Esophagus squamous epithelium (tissue), 5 donors: ENCODE measurements at places on chromosomes 2 and 18.

DNA sequence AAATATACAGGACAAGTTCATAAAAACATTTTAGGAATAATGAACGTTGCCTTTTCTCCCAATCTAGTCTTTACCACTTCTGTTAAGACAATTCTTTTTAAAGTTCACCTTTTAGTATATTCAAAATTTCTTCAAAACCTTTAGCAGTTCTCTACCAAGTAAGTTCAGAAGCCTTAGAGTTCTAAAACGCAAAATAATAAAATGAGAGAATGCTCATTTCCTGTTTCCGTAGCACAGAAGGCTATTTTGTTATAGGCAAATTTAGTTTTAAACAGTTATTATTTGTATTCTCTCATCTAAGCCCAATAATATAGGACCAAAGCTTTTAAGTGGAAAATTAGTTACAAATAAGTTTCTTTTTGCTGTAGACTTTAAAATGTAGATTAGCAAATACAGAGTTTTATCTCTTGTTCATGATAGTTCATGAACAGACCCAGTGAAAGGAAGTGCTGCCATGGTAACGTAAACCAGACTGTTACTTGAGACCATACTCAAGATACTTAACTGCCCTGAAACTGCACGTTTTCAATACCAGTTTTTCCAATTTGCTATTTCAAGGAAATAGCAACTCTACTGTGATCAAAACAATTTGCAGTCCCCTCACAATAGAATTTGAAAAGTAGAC is 173.1 kb upstream of the STON1 start:
- DNase-seq = no peak

- DNase-seq = no peak
Observed at GRCh38 chr2:53969285-53969967, 1.4 kb downstream of the PSME4 start.

GRCh38 chr2:224846161-224846560 is 130.0 kb upstream of the CCDC195 start:
- no peak for DNase-seq

DNA sequence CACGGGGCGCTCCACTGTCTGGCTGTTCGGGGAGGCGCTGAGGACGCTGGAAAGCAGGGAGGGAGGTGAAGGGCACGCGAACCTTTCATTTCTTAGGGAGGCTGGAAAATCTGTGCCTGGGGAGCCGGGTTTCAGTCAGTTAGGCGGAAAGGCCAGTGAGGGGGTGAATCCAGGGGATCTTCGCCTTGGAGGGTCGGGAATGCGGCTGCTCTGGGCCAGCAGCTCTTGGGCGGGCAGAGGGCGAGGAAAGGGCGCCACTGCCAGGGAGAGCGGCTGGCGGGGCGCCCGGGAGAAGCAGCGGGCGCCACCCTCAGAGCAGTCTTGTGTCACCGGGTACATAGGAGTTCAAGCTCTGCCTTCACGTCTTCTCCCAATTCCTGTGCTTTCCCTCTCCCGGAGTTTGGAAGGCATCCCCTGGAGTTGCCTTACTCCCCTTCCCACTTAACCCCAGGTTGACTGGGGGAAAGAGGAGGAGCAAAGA is 1.4 kb downstream of the CCDC85A start:
- DNase-seq = no peak

DNA sequence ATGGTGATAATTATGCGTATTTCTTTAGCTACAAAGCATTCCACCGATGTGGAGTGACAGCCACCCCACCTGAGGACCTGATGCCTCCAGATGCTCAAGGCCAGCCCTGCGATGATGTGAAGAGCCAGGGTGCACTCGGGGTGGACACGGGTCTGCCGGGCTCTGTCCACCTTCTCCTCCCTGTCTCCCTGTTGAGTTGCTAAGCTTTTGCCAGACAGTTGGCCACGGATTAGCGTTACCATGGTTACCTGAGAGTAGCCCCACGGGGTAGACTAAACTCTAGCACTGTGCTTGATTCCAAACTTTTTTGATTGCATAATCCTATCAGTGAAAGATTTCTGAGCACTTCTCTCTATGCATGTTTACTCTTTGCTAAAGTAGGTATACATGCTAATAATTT is 86.2 kb downstream of the SMIM21 start:
- no peak for DNase-seq

DNA sequence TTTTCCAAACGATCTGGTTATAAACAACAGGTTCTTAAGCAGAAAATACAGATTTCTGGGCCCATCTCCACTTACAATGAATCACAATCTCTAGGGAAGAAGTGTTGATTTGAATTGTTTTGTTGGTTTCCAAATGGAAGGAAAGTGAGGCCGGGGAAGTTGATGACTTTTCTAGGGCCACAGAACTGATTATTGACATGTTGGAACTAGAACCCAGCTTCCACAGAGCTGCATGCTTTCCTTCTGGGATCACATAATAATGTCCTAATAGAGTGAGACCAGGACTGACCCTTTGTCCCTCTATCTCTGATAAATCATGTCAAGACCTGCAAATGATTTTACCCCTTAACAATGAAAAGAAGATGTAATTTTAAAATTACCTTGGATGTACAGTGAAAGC is 332.2 kb downstream of the OSR1 start:
- DNase-seq = no peak

DNA sequence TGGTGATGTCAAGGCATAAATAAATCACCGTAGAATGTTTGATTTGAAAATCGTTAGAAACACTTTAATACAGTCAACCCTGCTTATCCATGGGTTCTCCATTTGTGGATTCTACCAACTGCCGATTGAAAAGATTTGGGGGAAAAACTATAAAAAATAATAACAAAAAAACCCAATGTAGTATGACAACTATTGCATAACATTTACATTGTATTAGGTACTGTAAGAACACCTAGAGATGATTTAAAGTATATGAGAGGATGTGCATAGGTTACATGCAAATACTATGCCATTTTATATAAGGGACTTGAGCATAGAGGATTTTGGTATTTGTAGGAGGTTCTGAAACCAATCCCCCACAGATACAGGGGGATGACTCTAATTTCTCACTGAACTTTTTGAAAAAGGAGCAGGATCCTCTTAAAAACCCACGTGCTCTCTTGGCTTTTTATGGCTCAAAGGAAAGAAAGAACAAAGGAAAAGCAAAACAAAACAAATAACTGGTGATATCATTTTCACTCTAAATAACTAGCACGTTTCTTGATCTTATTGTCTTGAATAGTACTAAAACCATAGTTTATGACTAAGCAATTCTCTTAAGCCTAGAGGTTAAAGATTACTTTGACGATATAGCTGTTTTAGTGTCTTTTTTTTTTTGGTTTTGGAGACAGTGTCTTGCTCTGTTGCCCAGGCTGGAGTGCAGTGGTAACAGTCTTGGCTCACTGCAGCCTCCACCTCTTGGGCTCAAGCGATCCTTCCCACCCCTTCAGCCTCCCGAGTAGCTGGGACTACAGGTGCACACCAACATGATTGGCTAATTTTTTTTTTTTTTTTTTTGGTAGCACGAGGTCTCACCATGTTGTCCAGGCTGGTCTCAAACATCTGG is 17.0 kb downstream of the GMCL1 start:
- no peak for DNase-seq

GRCh38 chr2:223101340-223102039 is 49.5 kb downstream of the KCNE4 start:
- DNase-seq = no peak

DNA sequence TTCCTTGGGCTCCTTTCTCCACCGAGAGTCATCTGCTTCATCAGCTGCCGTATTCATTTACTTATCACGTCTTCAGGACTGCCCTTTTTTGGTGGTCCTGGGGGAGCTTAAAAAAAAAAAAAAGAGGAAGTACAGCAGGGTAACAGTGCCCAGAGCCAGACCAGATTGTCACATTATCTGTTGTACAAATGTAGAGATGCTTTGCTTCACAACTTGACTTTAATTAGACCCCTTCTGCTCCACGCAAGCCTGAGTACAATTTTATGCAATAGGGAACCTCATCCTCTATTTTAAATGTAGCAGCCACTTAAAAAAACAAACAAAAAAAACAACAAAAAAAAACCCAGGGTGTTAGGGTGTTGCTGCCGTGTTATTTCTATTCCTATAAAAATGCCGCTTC is 128.3 kb downstream of the PRPF40A start:
- no peak for DNase-seq

DNA sequence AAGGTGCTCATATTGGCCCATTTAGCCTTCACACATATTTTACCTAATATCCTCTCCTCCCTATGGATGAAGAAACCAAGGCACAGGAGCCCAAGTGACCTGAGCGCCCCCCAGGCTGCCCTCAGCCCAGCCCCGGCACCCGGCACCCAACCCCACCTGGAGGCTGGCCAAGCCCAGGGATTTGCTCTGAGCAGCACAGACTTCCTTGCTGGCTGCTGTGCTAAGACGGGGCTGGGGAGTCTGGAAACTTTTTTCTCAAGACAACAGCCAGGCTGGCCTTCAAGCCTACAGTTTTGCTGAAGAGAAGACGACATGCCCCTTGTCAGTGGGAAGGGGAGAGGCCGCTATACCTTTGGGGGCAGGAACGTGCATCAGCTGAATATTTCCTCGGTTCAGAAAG is 52.7 kb upstream of the LAMA1 start:
- DNase-seq = no peak

DNA sequence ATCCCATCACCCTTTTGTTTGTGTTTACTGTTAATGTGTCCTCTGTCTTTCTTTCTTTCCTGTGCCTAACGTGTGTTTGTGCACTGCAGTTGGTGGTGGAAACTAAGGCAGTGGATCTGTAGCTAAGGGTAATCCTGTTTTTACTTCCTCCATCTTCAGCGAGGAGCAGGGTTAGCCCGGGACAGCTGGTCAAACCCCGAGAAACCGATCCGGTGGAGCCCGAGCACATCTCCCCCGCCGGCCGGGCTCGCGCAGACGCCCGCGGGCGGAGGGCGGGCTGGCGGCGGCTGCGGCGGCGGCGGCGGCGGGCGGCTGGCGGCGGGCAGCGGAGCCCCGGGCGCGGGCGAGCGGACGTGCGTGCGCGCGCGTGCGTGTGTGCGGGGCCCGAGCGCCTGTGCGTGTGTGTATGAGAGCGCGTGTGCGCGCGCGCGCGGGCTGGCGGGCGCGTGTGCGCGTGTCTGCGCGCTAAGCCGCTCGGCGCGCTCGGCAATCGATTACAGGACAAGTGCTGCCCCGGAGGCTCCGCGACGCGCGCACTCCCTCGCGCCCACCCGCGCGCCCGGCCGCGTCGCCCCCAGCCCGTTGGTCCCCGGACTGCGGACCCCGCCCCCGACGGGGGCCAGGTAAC is at the start of gene IKZF2:
TSS of gene IKZF2 (minus strand) at position 176 of the 628 bp plus-strand sequence. CDS start 2,983 bp downstream, outside the sequence.
- peak; percentile 44 for DNase-seq

- DNase-seq = no peak
Observed at GRCh38 chr2:86038291-86039081, 67.2 kb downstream of the POLR1A start.

- no peak for DNase-seq
Observed at GRCh38 chr2:13001408-13001807, 284.7 kb downstream of the TRIB2 start.

DNA sequence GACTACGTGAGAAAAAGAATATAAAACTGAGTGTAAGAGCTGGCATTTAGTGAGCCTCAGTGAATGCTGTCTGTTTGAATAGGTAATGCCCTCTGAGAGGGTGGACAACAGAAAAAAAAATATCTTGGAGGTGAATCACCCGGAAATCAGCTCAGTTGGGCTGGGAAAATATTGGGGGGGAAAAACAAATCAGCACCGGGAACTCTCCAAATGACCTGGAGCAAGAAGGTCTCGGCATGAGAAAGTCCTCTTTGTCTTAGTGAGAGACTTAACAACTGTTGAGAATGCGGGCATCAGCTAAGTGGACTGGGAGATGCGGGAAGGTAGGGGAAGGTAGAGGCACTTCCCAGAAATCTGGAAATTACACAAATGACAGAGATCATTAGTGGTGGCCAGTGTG is 109.4 kb upstream of the POU3F3 start:
- DNase-seq = no peak

DNA sequence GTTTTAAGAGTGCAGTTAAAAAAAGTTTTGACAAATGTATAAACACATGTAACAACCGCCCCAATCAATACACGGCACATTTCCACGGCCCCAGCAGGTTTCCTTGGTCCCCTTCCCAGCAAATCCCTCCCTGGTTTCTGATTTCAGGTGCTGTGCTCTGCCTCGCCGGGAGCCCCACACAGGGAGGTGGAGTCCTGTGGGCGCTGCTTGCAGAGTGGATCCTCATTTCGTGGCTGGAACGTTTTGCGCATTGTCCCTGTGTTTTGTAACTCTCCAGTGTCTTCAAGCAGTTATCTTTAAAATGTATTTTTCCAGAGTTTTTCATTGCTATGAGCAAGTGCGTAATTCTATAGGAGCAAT is 124.8 kb downstream of the GALR1 start:
- DNase-seq = no peak

GRCh38 chr2:119678021-119678656 is 862 bp upstream of the TMEM177 start:
- DNase-seq = no peak

GRCh38 chr2:189661957-189662321 is 680 bp downstream of the ASNSD1 start:
- no peak for DNase-seq

DNA sequence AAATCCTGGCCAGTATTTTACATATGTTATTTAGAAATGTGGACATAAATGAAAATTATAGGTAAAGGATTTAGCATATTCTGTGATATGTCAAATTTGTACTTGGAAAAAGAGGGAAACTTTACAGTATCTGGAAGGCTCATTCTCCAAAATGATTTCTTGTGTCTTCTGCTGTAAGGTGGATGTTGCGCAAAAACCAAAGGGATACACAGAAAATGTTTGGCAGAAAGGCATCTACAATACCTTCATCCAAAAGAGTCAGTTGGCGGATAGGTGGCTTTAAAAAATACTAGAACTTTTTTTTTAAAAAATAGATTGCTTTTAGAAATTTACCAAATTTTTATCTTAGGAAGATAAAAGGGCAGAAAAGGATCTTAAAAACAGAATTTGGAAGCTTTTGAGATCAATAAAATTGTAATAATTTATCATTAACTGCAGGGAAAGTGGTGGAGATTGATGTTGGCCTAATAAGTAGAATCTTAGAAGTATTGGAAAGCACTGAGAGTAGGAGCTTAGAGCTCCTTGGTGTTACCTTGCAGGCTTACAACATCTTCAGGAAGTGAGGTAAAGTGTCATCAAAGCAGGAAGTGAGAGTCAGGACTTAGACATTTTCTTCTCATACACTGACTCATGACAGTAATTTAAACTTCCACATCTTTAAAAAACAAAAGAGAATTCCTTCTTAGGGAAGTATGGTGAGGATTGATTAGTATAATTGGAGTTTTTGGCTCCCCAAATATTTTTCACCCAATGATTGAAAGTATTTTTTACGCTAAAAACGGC is 2.1 kb downstream of the NABP1 start:
- DNase-seq = no peak

- DNase-seq = no peak
Observed at GRCh38 chr2:5841126-5841525, 148.9 kb downstream of the SOX11 start.

DNA sequence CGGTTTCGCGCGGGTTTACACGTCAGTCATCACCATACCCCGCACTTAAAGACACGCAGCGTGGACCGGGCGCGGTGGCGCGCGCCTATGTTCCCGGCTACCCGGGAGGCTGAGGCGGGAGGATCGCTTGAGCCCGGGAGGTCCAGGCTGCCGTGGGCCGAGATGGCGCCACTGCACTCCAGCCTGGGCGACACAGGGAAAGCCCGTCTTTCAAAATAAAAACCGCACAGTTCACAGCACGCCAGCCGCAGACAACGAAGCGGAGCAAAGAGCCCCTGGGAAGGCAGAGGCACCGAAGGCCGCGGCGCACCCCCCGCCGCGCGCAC is 328 bp downstream of the DTYMK start:
- DNase-seq = no peak

GRCh38 chr18:14093307-14093915 is 38.8 kb downstream of the ZNF519 start:
- DNase-seq = no peak
